ENCODE measurements at places on chromosomes 7 and 10. TPM values are rescaled to one million over a fixed set of nuclear protein-coding genes. Genes with fewer than 3 reads are reported as not detected.

DNA sequence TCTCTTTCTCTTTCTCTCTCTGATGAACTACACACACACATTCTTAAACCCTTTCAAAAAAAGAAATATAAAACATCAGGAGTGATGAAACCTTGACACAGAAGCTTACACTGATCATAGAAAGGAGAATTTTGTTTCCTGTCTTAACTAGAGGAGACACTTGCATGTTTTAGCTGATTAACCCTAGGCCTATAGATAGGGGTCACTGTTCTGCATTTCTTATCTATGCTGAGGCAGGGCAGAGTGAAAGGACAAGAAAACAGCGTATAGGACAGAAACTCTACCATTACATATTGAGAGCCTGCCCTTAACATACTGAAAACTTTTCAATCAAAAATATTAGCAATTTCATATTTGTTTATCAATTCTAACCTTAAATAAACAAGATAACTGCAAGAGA is 680.6 kb upstream of the MBL2 start:
- no peaks in the 10 kb centered on the region for H3K36me3 ChIP-seq
- no peak overlapping the region for H3K4me3 ChIP-seq
- no peaks in the 10 kb centered on the region for H3K4me1 ChIP-seq

DNA sequence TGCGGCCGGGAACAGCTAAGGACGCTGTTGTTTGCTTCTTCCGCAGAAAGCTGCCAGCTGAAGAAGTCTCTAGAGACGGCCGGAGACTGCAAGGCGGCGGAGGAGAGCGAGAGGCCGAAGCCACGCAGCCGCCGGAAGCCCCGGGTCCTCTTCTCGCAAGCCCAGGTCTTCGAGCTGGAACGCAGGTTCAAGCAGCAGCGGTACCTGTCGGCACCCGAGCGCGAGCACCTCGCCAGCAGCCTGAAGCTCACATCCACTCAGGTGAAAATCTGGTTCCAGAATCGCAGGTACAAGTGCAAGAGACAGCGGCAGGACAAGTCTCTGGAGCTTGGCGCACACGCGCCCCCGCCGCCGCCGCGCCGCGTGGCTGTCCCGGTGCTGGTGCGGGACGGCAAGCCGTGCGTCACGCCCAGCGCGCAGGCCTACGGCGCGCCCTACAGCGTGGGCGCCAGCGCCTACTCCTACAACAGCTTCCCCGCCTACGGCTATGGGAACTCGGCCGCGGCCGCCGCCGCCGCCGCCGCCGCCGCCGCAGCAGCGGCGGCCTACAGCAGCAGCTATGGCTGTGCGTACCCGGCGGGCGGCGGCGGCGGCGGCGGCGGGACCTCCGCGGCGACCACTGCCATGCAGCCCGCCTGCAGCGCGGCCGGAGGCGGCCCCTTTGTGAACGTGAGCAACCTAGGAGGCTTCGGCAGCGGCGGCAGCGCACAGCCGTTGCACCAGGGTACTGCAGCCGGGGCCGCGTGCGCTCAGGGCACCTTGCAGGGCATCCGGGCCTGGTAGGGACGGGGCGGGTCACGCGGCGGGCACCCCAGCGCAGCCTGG is 2.4 kb downstream of the NKX2-3 start:
- peaks cover 14% of the 10 kb centered on the region for H3K4me1 ChIP-seq
- H3K27ac ChIP-seq: no peak overlapping the region
- H3K36me3 ChIP-seq: no peaks in the 10 kb centered on the region

GRCh38 chr10:31749301-31749700 is 179.3 kb downstream of the ARHGAP12 start:
- H3K4me1 ChIP-seq: peaks cover 24% of the 10 kb centered on the region
- H3K4me3 ChIP-seq: no peak overlapping the region
- H3K36me3 ChIP-seq: no peaks in the 10 kb centered on the region
- DNase-seq: no peak

- no peaks in the 10 kb centered on the region for H3K27me3 ChIP-seq
- H3K36me3 ChIP-seq: no peaks in the 10 kb centered on the region
- no peak overlapping the region for H3K27ac ChIP-seq
- H3K4me1 ChIP-seq: no peaks in the 10 kb centered on the region
These were observed 111.2 kb upstream of the ZMIZ1 start for GRCh38 chr10:78957471-78958039.

The EPHB6 gene
- total RNA-seq: 3.0 TPM

The HMX3 gene
- not detected for total RNA-seq
